ENCODE measurements at places on chromosomes 3 and 15.

DNA sequence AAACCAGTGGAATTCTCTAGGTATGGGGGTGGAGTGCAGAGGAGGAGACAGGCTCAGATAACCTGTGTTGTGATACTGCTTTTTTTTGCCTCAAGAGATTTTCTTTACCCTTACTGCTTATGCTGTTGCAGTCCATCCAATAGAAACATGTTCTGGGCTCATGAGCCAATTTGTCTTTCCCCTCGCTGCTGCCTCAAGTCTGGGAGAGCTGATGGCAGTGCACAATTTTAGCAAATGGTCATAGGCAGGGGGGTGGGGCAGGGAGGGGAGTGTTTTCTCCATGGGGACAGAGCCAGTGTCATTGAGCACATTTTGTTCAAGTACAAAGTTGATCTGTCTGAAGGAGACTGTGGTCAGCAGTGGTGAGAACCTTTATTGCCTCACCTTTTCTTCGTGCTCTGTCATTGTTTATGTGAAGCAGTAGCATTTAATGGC is 134.9 kb downstream of the MBNL1 start:
- DNase-seq: no peak

DNA sequence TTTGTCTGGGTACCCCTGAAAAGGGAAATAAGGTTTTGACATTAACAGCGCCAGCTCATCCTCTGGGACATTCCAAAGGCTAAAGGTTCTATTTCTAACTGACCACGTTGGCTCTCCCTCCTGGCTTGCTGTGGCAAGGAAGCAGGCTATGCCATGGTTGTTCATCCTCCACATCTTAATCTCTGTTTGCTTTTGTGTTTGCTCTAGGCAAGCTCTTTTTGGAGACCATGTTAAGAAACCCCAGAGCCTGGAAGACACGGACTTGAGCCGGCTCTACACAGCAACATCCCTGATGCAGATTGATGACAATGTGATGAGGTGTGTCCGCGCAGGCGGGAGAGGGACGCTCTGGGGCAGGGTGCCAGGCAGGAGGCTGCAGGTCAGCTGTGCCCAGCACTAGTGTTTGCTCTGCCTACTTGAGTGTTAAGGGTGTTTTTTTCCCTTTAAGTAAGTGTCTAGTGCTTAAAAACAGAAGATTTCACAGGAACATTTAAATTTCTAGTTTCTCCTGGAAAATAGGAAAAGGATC is 33.3 kb downstream of the RLBP1 start:
- DNase-seq: no peak

- no peak for DNase-seq
Observed at GRCh38 chr15:90818251-90819210, 49.9 kb upstream of the FURIN start.

DNA sequence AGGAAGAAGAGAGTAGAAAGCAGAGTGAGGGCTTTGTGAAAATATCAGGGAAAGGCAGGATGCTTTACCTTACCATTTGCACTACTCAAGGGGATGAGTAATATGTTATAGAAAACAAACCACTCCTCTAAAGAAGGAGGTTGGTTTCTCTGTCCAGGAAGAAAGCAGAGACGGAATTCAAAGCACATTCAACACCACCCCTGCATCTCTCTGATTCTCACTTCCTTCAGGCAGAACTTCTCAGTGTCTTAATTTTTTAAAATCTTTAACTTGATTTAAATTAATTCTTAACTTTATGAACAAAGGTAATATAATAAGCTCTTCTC is 82.4 kb downstream of the NR2F2 start:
- DNase-seq: no peak

Measured in nucleus accumbens (tissue), 56 donors.